ENCODE measurements at places on chromosomes 12 and 14.

DNA sequence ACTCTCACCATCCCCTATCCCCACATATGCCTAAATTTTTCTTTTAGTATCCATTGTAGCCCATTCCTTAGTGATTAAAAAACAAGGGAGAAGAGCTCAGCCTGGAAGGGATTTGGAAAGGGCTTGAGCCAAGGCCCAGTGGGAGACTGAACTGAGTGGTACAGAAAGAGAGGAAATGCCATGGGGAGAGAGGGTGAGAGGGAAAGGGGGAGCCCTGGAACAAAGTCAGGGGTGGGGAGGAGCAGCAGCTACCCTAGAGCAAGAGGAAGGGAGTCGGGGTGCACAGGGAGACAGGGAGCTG lies 2.6 kb upstream of the ATN1 start:
- DNase-seq, result no peak

GRCh38 chr14:106665814-106666213 lies 1139.4 kb downstream of the TMEM121 start:
- no peak for DNase-seq

DNA sequence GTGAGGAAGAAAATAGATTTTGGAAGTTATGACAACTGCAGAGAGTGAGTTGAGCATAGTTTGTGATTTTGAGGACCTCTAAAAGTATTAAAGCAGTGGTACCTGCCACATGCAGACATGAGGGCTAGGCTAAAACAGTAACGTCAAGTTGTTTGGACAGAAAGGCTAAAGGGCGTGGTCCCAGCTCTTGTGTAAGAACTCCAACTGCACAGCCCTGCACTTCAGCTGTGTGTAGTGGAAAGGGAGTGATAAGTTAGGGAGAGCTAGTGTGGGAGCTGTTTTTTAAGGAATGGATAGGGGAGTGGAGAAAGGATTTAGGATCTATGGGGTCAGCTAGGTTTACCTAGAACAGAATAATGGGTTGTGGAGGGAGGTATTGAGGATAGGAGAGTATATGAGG lies 39.5 kb downstream of the TESPA1 start:
- no peak for DNase-seq

GRCh38 chr14:73272393-73272792 lies 35.1 kb downstream of the PAPLN start:
- no peak for DNase-seq

GRCh38 chr12:9750276-9751203 lies 10.2 kb downstream of the CD69 start:
- DNase-seq, result no peak

- DNase-seq, result no peak
Observed at GRCh38 chr12:2689879-2690278, 104.9 kb upstream of the FKBP4 start.

DNA sequence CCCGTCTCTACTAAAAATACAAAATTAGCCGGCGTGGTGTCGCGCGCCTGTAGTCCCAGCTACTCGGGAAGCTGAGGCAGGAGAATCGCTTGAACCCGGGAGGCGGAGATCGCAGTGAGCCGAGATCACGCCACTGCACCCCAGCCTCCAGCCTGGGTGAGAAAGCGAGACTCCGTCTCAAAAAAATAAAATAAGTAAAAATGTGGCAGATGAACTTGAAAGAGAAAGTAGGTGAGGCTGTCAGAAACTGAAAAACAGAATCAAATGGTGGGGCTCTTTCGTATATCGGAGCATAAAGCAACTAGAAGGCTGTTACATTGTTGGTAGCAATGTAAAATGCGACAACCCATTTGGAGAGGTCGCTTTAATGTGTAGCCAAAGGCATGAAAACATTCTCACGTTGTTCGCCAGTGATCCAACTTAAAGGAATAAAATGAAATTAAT lies 767 bp upstream of the CCNT1 start:
- DNase-seq, result no peak
